Tibial nerve (tissue), 4 donors: ENCODE measurements at places on chromosomes 13 and 19.

GRCh38 chr19:18648973-18649315, 12.1 kb downstream of the KLHL26 start:
- DNase-seq = no peak

- no peak for DNase-seq
Measured at GRCh38 chr19:1747285-1748114, 5.8 kb upstream of the ONECUT3 start.

DNA sequence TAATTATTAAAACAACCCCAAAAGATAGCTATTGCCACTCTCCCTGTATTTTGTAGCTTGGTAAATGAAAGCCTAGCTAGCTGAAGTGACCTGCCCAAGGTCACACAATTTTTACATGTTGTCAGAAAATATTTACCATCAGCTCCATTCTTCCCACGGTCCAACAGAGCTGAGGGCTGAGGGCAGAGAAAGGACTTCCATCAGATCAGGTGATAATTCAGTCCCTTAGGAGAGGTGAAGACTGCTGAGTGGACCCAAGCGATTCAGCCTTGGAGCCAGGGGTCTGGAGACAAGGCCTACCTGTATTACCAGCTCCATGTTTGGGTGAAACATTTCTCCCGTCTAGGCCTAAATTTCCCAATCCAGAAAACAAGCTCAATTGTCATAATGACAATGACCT, 149.5 kb upstream of the TSHZ3 start:
- no peak for DNase-seq

- no peak for DNase-seq
Measured at GRCh38 chr19:13718733-13719132, 45.6 kb upstream of the MRI1 start.

DNA sequence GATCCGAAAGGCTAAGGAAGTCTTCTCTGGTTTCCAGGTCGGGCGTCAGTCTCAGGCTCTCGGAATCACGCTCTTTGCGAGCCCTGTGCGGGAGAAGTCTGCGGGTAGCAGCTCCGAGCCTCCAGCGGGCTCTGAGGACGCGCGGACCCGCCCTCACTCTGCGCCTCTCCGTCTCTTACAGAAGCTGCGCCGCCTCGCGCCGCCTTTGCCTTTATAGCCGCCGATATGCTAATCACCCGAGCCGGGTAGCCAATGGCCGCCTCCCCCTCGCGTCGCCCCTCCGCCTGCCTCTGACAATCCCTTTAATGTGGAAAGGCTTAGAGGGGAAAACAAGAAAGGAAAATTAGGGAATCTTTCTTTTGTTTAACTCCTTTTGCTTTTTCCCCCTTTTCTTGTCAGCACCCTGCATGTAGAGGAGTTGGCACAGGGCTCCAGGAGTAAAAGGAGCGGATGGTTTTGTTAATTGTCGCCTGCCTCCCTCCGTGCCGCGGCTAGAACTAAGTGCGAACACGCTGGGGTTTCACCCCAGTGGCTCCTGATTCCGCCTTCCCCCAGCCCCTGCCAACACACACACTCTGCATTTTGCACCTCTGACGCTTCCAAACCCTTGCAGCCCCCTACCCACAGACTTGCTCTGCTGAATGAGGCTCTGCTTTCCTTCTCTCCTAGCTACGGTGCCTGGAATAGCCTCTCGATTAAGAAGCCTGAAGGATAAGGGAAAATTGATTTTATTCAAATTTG, at the start of gene PCDH8:
Gene PCDH8, minus strand, starts transcription at position 186 of the 741 bp plus-strand sequence. CDS start 204 bp downstream, outside the sequence.
- no peak for DNase-seq

DNA sequence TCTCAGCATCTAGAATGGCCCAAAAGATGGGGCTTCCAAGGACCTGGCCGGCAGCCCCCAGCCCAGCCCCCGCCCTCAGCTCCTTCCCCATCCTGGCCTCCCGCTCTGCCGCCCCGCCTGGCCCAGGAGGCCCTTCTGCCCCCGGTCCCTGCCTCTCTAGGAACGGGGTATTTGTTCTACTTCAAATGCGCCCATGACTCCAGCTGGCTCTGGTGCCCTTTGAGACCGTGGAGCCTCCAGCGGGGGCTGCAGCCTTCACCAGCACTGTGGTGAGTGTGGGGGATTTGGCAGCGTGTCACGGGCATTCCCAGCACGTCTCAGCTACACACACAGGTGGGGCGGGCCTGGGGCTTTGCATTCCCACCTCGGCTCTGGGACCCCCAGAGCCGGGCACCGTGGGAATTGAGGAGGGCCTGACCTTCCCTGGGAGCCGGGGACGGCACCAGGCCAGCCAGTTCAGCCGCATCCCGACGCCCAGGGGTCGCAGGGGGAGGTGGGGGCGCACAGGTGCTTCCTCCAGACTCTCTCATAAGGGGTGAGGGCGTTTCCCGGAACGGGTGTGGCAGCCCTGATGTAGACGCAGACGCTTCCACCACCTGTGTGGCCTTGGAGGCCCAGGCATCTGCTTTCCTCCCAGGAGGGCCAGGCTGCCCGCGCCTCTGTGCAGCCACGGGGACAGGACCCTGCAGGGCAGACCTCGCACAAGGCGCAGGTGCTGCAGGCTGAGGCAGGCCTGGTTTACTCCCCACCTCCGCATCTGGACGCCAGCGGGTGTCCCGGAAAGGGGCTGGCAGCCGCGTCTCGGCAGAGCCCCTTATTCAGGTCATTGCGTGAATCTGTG, 947 bp downstream of the ATP4B start:
- no peak for DNase-seq

DNA sequence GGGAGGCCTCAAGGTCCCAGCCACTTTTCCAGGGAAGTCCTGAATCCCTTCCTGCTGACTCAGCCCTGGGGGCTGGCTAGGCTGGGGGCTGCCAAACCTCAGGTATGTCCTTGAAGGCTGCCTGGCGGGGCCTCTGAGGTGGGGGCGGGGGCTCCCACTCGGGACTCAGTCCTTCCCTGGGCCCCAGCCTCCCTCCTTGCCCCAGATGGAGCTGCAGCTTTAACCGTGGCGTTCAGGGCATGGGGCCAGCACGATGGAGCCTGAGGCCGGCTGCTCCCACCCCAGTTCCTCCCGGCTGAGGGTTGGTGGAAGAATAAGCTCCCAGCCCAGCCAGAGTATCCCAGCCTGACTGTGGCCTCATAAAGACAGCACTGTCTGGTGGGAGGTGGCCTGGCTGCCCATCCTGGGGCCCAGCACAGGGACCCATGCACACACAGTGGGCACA, 12.4 kb downstream of the CILP2 start:
- no peak for DNase-seq

DNA sequence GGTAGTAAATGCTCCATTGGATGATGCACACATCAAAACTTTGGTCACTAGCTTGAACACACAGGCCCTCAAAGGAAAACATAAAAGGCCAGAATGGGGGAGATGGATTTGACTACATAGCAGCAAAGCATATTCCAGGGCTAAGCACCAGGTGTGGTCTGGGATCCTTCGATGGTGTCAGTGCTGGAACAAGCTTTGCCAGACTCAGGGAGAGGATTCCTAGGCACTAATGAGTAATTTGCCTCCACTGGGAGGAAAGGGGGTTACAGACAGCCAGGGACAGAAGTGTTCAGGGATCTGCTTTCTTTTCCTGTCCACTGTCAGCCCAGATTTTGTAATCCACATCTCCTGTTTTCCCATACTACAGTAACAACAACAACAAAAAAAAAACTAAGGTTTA, 157.2 kb upstream of the OBI1 start:
- DNase-seq = no peak

GRCh38 chr19:30388819-30389218, 16.6 kb downstream of the ZNF536 start:
- no peak for DNase-seq

GRCh38 chr13:80454245-80454644, 113.3 kb upstream of the SPRY2 start:
- no peak for DNase-seq

DNA sequence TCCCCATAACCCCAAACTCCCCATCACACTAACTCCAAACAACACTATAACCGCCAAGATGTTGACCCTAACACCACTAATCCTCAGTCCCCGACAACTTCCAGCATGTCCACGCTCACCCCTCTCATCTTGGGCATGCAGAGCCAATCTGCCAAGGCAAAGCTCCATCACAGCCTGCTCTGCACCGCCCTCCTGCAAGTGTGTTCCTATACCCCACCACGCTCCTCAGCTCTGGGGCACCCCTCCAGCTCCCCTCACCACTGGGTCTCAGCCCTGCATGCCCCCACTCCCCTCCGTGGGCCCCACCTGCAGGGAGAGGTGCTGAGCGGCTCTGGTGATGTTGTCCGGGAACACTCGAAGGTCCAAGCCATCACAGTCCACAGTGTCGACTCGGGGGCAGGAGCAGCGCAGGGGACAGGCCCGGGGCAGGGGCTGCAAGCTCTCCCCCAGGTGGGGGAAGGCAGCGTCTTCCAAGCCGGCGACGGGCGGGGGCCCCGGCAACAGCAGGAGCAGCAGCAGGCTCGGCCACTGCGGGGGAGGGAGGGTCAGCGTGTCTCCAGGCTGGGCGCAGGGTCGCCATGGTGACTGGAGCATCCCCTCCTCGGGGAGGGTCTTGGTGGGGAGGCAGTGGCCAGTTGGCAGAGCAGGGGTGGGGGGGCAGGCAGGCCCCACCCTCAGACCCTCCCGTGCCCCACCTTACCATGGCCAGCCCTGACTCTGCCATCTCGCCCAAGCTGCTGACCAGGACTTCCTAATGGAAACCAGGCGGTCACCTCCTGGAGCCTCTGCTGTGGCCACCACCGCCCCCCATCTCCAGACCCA, 527 bp downstream of the PODNL1 start:
- no peak for DNase-seq

DNA sequence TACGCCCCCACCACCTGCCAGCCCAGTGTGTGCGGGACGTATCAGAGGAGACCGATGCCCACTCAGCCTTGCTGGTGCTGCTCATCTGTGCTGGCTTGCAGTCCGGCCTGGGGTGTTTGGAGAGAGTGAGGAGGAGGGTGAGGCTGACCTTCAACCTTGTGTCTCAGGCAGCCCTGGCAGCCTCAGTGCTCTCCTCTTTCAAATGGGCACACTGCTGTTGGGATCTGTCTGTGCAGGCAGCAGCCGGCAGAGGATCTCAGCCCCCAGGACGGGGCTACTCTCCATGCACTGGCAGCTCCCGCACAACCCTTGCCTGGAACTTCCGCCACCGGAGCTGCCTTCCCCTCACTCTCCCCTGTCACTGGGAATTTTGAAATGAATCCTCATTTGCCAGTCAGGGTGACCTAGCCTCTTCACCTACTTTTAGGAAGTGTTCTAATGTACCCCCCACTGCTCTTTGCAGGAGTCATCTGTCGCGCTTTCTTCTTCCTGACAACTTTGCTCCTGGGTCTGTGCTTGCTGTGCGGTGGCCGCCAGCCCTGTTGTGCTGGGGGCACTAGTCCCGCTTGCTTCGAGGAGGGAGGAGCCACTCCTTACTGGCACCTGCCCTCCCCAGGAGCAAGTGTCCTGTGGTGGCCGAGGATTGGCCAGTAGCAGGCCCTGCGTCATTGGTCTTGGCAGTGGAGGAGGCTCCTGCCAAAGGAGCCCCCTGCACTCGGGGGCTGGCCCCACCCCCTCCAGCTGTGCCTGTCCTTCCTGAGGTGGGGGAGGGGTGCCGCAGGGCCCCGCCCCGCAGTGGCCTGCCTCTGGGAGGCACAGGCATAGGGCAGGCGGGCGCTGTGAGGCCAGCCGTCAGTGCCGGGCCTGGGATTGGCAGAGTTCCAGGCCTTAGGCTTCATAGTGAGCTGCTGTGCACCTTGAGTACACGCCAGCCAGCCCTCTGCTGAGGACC, 53.4 kb downstream of the TSSK6 start:
- DNase-seq = no peak

DNA sequence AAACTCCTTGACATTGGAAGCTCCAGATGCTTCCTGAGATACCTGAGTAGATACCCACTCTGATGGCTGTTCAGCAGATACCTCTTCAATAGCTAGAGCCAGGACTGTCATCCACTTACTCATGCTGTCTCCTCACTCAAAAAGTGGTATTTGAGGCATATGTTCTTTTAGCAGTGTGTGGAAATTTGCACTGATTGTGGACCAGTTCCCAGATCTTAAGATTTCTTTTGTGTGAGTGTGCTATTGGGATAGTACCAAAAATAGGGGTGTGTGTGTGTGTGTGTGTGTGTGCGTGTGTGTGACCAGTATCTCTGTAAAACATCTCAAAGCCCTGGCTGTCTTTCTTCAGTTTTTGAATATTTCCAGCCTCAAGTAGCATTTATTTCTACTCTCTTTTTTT, 108.3 kb downstream of the SLITRK5 start:
- DNase-seq = no peak

- DNase-seq = no peak
Measured at GRCh38 chr19:51644636-51645271, 1.9 kb downstream of the SIGLEC14 start.

GRCh38 chr19:41615207-41615606, 11.7 kb downstream of the CEACAM4 start:
- DNase-seq = no peak

DNA sequence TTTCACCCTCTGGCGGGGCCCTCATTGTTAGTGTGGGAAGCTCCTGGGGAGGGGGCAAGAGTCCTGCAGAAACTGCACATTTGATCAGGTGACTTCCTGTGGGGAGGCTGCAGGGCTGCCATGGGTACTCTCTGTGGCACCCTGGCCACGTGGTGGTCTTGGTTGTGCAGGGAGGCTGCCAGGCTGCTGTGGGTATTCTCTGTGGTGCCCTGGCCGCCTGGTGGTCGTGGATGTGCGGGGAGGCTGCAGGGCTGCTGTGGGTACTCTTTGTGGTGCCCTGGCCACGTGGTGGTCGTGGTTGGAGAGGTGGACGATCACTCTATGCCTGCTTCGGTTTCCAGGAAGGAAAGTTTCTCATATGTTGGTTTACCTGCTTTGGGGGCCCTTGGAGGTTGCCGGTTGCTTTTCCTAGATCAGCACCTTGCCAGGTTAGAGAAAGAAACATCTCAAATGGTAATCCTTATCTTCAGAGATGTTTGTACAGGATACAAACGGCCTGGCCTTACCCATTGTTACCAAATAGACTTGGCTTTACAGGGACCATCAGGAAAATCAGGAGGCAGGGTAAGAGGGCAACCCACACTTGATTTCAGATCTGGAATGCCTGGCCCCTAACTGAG, 22.9 kb downstream of the TEX29 start:
- no peak for DNase-seq

GRCh38 chr13:73900591-73900990, 233.6 kb downstream of the KLF12 start:
- no peak for DNase-seq

DNA sequence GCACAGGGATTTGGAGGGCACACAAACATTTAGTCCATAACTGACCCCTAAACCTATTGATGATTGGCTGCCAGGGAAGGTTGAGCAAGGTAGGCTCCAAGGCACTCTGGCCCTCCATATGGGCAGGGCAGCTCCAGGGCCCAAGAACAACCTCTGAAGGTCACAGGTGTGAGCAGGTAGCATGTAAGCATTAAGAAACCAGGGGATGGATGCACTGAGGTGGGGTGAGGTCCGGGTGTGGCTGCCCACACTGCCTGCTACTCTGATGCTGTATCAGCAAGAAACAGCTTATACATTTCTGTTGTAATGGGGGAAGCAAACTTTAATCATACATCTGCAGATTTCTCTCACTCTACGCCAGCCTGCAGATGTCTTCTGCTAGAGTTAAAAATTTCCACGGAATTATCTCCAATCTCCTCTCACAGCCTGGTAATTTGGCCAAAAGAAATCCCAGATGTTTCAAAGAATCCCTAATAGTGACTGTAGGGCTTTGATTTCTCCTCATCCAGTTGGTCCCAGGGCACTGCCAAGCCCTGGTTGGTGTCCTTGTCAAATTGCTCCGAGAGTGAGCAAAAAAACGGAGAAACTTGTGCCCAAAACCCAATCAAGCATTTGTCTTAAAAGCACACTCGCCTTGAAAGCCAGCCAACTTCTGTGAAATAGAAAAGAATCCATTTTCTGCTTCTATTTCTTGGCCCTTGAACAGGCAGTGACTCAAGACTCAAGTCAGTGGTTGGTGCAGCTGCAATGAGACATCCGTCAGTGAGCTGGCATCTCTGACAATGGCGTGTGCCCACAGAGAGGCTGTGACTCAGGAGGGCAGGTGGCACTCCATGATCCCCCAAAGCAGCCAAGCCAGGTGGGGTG, 72.5 kb upstream of the MRI1 start:
- DNase-seq = no peak
